ENCODE measurements at places on chromosomes 12 and 14.

- DNase-seq, result peak; percentile 54
Measured at GRCh38 chr12:81759190-81760051, at the start of gene PPFIA2. Gene PPFIA2, minus strand, starts transcription at chr12:81759350.

GRCh38 chr12:70249903-70250302 is 6.7 kb downstream of the CNOT2 start:
- DNase-seq, result no peak

DNA sequence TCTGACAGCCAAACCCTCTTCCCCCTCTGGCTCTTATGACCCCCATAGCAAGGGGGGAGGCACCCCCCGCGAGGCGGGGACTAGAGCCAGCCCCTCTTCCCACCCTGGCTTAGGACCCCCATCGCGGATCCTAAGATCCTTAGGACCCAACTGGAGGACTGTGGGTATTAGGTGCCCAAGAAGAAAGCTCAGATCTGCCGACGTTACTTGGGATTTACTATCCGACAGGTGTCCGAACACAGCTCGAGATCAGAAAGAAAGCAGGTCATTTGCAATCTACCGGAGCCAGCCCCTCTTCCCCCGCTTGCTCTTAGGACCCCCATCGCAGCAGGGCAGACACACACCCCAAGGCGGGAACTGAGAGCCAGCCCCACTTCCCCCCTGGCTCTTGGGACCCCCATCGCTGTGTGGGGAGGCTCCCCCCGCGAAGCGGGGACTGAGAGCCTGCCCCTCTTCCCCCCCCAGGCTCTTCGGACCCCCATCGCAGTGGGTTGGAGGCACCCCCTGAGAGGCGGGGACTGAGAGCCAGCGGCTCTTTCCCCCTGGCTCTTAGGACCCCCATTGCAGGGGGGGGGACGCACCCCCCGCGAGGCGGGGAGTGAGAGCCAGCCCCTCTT is 46.8 kb downstream of the DDX11 start:
- DNase-seq, result no peak

DNA sequence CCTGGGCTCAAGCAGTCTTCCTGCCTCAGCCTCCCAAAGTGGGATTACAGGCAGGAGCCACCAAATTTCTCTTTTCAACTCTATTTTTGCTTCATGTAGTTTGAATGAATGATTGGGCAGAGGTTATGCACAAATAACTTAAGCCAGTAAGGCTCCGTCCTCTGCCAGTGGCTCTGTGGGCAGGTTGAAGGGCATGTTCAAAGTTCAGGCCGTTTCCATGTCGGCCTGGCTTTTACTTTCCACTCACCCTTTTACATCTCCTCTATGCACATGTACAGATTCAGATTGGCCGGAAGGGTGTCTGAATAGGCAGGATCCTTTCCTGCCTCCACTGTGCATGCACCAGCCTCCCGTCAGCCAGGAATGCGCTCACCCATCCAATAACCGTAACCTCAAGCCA is 132.3 kb downstream of the EML1 start:
- DNase-seq, result no peak

GRCh38 chr14:97692084-97692483 is 894.9 kb downstream of the VRK1 start:
- DNase-seq, result no peak

DNA sequence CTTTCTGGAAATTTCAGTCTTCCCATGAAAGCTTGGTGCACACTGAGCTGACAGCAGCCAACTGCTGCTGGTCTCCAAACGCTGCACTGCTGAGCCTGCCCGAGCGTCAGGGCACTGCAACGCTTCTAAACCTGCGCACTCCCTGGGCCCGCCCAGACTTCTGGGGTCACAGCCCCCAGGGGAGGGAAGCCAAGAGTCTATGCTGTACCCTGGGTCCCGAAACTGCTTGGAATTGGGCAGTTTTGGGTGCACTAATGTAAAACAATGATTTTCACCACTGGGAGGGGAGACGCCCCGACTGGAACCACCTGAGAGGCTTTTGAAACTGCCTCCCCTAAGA is 32.0 kb downstream of the CCDC92 start:
- no peak for DNase-seq
